ENCODE measurements at places on chromosomes 6 and 20. TPM values are rescaled to one million over a fixed set of nuclear protein-coding genes. Genes with fewer than 3 reads are reported as not detected.

DNA sequence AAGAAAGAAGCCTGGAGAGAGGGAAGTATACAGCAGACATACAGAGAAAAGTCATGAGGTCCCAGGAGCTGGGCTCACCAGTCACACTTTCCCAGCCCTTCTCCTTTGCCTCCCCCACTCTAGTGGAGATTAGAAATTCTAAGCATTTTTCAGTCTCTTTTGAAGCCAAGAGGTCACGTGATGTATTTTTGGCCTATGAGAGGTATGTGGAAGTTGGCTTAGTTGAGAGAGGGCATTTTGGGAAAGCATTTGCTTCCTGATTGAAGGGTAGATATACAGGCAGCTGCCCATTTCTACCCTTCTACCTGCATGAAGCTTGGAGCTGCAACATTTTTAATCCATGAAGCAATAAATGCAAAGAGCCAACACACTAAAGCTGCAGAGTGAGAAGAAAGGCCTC, 106.0 kb upstream of the TNFAIP3 start:
- no peak for DNase-seq

TINAG gene
- not detected for total RNA-seq

- DNase-seq: no peak
These were observed 7.2 kb downstream of the ATP9A start for GRCh38 chr20:51760905-51761546.

GRCh38 chr20:6979621-6980020, 212.1 kb downstream of the BMP2 start:
- no peak for DNase-seq

SEMG1 gene
- total RNA-seq: not detected

- DNase-seq: no peak
These were observed 85.9 kb downstream of the FBXO5 start for GRCh38 chr6:152896923-152897322.

HLA-DQA2 gene
- 1.1 TPM for total RNA-seq

- no peak for DNase-seq
These were observed 201.9 kb downstream of the UBE3D start for GRCh38 chr6:82863781-82864180.

DNA sequence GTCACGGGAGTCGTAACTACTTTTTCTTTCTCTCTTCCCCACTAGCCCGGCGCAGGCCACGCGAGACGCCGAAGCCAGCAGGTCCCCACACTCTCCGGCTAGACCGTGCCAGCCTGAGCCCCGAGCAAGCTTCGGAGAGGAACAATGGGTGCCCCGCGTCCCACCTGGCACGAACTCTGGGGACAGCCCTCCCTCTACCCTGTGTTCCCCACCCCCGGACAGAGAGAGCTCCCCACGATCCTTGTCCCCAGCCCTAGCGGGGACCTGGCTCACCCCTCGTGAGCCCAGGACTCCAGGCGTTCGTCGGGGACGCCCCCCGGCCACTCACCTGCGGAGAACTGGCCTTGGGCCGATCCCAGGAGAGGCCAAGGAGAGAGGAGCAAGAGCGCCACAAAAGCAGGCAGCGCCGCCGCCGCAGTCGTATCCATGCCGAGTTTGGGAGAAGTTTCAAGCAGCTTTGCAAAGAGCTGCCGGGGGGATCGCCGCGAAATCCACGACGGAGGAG, 416 bp downstream of the PTPRK start:
- DNase-seq: peak; percentile 84

TEAD3 gene
- total RNA-seq: 73.8 TPM

DNA sequence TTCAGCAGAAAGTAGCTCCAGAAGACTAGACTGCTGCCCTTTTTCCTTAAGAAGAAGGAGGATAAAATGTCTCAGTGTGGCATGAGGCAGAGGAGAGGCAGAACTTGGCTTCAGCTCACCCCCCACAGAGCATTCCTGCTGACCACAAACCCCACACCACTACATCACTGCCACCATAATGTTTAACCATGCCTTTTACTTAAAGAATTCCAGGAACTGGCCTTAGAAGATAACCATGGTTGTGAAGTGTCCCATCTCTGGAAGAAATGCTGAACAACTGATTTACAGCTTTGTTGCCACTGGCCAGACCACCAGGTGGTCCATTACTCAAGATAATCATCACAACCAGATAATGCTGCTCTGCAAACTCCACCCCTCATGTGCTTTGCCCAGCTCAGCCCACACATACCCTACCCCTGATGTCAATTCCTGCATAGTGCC, 154.1 kb downstream of the CD24 start:
- no peak for DNase-seq

POPDC3 gene
- not detected for total RNA-seq

DNA sequence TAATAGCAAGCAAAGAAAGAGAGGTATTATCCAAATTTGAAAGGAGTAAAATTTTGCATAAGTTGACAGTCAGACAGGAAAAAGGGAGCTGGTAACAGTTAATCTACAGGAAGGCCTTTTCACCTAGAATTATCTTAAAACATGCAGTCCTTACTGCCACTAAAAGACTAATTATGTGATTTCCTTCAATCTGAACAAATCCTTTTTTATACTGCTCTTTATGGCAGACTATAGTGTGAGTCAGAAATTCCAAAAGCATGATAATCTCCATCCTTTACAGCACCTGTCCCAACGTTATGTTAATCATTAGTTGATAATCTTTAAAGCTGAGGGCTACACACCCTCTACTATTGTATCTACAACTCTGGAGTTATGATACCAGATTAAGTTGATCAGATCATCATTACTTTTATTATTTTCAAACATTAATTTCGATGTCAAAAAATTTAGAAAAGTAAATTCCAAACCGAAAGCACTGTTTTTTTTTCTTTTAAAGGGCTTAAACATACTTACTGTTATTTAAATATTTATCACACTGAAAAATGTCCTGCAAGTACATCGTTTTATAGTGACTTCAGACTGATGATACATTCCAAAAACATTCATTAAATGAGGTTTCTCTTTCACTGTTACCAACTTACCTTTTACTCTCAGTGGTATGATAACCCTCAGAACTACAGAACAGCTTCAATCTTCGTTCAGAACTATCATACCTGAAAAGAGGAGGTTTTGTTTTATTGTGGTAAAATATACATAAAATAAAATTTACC, 33.2 kb upstream of the AKAP7 start:
- DNase-seq: no peak

MRPS26 gene
- total RNA-seq: 26.2 TPM

FAM83B gene
- not detected for total RNA-seq

SAYSD1 gene
- total RNA-seq: 11.1 TPM

- no peak for DNase-seq
These were observed 57.4 kb downstream of the CD83 start for GRCh38 chr6:14174996-14175395.

GRCh38 chr20:49282584-49283171, 4.8 kb upstream of the ZNFX1 start:
- DNase-seq: no peak

DNA sequence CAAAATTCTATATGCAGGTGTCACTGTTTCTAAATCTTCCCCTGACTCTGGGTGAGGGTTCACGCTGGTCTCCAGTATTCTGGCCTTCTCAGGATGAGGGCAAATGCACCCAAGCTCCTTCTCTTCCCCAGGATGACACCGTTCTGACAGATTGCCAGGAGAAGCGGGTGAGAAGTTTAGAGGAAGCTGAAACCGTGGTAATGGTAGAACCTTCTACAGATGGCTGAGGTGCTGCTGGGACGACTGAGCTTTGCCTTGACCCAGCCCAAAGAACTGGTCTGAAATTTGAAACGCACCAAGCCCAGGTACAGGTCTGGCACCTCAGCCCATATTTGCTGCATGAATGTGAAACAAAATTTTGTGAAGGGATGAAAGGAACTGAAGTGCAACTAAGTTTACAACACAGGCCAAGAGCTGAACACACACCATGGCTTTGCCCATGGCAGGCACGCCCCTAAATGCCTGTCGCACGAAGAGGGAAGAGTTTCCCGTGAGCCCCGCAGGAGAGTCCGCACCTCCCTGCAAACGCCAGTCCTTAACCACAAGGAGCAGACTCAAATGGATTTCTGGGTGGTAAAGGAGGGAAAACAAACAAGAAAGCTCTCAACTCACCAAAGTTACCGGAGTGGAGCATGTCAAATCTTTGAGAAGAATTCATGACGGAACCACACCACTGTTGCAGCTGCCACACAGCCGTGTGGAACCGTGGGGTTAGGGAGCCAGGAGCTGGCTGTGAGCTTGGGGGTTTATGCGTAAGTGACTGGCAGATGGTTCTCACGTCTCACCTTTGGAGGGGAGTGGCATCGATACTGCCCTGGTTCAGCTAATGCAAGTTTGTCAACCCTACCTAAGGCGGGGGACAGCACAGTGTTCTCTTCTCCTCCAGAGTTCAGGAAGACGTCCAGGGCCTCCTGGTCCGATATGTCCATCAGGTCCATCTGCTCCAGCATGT, 138.9 kb downstream of the DTNBP1 start:
- DNase-seq: no peak

KIAA0408 gene
- 3.0 TPM for total RNA-seq

DNA sequence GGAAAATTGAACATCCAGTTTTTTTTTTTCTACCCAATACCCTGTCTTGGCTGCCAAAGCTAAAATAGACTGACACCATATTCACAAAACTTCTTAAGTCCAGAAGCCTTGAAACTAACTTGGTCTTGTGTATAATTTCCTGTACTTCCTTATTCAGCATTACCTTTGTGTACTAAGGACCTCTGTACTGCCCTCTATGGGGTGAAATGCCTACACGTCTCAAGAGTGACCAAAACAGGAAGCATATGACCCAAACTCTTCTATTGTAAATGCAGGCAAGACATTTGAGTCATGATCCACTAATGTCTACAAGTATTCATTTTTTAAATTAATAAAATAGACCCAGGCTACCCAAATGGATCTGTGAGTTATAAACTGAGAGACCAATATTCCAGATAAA, 50.4 kb downstream of the HMGCLL1 start:
- DNase-seq: no peak

FERMT1 gene
- total RNA-seq: 1.4 TPM

- no peak for DNase-seq
These were observed 102.0 kb downstream of the ANKS1A start for GRCh38 chr6:34990971-34991560.

DNA sequence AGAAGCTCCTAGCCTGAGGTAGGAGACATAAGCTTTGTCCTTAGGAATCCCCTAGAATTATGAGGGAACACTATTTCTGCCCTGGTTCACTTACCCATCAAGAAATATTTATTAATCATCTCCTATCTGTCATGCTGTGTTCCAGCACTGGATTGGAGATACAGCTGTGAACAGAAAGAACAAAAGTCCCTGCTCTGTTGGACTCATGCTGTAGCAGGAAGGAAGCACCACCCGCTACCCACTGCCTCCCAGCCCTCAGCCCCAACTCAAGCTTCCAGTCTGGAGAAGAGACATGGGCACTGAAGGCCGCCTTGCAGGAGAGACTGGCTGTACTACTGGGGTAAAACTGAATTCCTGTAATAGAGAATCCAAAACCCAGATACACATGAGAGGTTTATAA, 78.0 kb downstream of the MDGA1 start:
- DNase-seq: peak; percentile 26

DNA sequence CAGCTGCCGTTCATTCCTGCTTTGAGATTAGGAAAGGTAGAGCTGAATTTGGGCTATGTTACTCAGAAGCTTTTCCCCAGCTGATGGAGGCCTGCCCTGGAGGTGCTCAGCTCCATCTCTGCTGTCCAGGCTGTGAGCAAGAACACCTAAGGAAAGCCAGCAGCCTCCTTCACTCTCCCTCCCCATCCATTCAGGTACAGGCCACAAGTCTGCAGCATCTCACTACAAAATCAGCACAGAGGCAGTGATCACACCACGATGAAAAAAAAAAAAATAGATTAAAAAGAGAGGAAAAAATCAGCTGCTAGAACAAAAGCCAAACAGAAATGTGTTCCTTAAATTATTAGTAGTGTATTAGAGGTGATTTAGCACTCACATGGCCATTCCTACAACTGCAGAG, 515.0 kb downstream of the CDH26 start:
- DNase-seq: no peak

TBX18 gene
- 42.3 TPM for total RNA-seq

GRCh38 chr20:1389703-1390580, 2.9 kb downstream of the FKBP1A start:
- no peak for DNase-seq

CCDC167 gene
- 18.9 TPM for total RNA-seq

DNA sequence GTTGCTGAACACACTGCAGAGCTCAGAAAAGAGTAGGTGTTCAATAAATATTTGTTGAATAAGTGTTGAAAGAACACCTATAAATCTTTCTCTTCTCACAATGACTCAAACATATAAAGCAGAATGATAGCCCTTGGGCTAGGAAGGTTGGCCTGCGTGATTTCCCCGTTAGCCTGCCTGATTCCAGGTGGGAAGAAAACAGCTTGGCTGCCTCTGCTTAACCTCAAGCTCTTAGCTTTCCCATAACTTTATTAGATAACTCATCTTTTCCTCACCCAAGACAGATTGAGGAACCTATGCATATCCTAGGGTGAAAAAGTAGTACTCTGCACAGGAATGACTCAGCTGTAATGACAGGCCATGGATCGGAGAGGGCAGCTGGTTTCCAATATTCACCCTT, 300.3 kb upstream of the ID4 start:
- DNase-seq: no peak

DNA sequence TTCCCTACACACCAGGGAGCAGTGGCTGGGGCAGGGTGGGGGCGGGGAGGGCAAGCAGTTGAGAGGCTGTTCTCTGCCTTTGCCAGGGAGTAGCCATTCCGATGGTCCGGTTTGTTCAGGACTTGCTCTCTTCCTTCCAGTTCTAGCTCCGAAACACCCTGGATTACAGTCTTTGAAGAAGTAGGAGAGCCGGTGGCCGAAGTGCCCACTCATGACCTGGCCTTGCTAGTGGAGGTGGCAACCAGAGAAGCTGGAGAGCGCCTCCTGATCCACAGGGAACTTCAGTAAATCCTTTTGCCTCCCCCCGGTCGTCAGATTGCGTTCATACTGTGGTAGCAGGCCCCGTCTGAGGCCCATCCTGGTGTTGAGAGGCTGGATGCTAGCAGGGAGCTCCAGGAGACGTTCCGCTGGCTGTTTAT, 92.8 kb downstream of the ARID1B start:
- DNase-seq: no peak

DNA sequence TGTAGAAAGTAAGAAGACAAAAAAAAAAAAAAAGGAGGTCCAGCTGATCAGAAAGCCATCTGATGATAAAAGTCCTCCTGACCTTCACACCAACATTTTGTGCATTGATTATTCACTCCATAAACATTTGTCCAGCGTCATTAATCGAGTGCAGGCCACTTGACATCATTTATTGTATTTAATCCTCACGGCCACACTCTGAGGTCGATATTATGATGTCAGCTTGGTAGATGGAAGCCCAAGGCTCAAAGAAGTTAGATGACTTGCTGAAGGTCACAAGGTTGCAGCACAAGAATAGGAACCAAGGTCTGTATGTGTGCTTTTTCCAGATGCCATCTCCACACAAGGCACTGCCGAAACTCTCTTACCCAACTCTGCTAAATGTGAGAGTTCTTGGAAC, 328.4 kb downstream of the KIF16B start:
- DNase-seq: no peak

All from posterior vena cava (tissue), 2 donors.